Hematopoietic multipotent progenitor cell treated with erythropoietin and hydrocortisone succinate and interleukin-3 and kit ligand, for 8 days (in vitro differentiated cells): ENCODE measurements at places on chromosomes 2 and 18.

DNA sequence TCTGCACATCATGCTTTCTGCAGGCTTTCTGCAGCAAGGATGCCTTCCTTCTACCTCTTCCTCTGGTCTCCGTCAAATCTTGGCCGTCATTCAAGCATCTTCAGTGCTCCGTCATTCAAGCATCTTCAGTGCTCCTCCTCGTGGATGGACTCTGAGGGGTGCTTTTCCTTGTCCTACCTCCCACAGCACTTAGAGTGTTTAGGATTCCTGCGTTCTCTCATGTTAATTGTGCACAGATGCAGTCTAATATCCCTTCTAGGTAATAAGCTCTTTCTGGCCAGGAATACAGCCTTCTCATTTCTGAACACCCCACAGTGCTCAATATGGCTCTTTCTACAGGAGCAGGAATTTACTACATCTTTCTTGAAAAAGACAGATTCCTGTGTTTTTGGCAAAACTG is 59.8 kb downstream of the ZNF236 start:
- DNase-seq, result no peak

GRCh38 chr2:70607121-70607561 is 53.5 kb upstream of the TGFA start:
- DNase-seq, result no peak

GRCh38 chr2:121969766-121970639 is 214.6 kb downstream of the TSN start:
- no peak for DNase-seq

DNA sequence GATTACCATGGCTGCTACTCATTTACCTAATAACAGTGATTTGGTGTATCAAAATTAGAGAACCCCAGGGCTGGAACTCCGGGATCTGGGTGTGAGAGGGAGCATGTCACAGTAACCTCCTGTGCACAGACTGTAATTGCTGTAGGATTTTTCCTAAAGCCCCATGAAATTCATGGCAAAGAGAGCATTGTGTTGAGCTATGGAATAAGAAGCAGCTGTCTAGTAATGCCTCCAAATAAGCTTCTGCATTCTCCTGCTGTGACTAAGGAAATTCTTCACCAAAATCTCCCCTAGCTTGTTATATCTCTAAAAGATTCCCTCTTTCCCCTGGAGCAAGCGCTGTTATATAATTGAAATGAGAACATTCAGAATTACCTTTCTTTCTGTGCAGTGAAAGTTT is 158.1 kb upstream of the SPATS2L start:
- DNase-seq, result no peak

DNA sequence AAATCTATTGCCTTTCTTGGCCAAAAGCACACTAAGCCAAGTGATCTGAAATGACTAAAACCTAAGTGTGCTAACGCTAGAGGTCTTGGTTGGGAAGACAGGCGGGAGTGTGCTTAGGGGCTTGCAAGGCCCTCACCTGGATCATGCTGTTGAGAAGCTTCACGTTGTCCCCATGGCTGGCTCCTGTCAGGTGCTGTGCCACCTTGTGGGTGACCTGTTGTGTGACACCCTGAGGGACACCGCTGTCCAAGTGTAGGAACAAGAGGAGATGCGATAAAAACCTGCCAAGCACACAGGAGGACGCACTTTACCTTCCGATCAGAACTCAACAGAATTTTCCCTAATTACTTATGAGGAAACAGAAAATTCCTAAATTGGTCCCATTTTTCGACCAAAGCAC is 50.8 kb downstream of the EPG5 start:
- DNase-seq, result no peak

- no peak for DNase-seq
These were observed 1.5 kb downstream of the AP1S3 start for GRCh38 chr2:223835701-223836532.

GRCh38 chr18:11880586-11881304 is 27.4 kb downstream of the MPPE1 start:
- peak; percentile 90 for DNase-seq
